ENCODE measurements at places on chromosomes 4 and X. TPM values are rescaled to one million over a fixed set of nuclear protein-coding genes. Genes with fewer than 3 reads are reported as not detected.

DNA sequence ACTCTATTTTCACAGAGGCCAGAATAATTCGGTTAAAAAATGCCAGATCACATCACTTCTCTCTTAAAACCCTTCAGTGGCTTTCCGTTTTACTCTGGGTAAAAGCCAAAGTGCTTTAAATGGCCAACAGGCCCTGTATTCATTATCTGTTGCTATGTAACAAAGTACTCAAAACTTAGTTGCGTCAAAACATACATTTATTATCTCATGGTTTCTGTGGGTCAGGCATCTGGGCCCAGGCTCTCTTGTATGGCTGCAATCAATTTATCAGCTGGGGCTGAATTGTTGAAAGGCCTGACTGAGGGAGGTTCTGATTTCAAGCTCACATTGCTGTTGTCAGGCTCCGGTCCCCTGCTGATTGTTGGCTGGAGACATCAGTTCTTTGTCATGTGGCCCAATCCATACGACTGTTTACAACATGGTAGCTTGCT is 72.7 kb upstream of the H2AZ1 start:
- DNase-seq: peak; percentile 32

DNA sequence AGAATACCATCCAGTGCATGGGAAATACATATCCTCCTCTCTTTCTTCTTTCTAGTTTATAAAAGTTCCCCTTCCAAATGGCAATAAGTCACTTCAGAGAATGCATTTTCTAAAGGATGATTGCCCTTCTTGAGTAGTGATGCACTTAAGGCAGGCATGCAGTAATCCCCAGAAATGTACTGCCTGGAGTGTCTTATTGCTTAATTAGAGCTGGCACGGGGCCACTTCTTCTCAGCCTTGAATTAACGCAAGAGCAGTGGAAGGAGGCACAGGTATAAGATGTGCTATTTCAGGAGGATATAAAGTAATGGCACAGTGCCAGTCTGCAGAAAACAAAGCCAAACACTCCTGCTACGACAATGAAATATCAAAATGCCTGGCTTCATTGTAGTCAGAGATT is 371.4 kb upstream of the FAM241A start:
- DNase-seq: no peak

The EPHA5 gene
- total RNA-seq: not detected

GRCh38 chrX:44244008-44244407 is 99.5 kb downstream of the EFHC2 start:
- DNase-seq: peak; percentile 28

The FRMD7 gene
- total RNA-seq: not detected

DNA sequence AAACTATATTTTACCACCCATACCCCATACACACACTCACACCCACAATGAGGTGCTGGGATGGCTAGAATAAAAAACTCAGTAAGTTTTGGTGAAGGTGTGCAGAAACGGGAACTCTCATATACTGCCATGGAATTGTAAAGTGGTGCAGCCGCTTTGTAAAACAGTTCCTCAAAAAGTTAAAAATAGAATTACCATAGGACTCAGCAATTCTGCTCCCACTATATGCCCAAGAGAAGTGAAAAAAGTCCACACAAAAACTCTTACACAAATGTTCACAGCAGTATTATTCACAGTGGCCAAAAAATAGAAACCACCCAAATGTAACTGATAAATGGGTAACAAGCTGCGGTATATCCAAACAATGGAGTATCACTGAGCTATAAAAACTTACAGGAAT is 6.5 kb downstream of the CENPU start:
- no peak for DNase-seq

The PRKG2 gene
- total RNA-seq: 2.3 TPM

The ZCCHC18 gene
- 5.1 TPM for total RNA-seq

DNA sequence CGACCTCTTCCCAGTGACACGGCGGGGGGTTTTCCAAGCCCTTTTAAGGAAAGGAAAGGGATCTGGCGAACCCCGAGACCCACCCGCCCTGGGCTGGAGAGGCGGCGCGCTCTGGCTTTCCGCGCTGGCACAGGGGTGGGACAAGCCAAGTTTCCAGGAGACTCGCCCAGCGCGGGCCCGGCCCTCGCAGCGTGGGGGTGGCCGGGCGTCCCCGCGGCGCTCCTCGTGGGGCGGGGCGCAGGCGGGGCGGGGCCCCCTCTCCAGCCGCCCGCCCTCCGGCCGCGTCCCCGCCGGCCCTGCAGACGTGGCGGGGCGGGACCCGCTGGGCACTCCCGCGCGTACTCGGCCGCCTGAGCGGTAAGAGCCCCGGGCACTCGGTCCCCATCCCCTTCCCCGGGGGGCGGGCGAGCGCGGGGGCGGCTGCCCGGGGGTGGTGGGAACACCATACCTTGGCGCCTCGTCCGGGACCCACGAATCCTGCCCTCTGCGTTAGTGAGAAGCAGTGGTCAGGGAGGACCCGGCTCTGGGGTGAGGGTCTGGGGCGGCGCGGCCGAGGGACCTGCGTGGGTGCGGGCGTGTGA is at the start of gene FAM114A1:
FAM114A1 (plus strand) TSS at position 329 of the 581 bp plus-strand sequence. CDS start 10,273 bp downstream, outside the sequence.
- DNase-seq: peak; percentile 79

GRCh38 chr4:10074767-10075105 is 41.9 kb downstream of the WDR1 start:
- DNase-seq: peak; percentile 31

The PDE5A gene
- 32.4 TPM for total RNA-seq

- DNase-seq: no peak
These were observed 169.1 kb downstream of the GUCY2F start for GRCh38 chrX:109312757-109313156.

DNA sequence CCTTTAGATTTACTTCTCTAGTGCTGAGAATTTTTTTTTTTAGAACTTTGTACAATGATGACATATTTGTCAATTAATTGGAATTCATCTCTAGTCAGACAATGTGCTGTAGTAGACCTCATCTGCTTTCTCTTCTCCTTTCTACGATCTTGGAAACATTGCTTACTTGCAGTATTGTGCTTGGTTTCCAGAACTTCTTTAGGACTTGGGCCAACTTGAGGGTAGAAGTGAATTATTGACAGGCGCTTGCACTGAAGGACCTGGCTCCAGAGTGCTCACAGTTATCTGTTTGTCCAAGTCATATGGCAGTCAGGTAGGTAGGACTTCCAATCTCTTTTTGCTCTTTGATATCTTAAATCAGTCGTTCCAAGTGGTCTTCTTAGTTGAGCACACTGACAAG is 39.6 kb downstream of the FNIP2 start:
- no peak for DNase-seq

GRCh38 chr4:98664959-98665358 is 6.5 kb upstream of the TSPAN5 start:
- peak; percentile 42 for DNase-seq

DNA sequence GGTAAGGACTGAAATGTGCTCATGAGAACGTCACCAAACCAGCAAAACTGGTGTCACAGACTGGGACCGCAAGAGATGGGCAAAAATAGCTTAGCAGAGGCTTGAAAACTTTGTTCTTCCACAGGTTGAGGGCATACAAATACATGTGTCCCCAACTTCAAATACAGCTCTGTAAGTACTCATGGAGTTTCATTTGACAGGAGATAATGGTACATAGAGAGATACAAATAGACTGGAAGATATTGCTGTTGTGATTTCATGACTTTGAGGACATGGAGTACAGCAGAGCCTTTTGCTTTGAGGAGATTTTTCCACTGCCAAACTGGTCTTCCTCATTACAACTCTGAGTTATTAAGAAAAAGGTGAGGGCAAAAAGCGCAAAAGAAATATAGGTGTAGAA is 70.7 kb downstream of the STX18 start:
- DNase-seq: no peak

GRCh38 chr4:6424425-6424824 is 48.0 kb downstream of the PPP2R2C start:
- DNase-seq: no peak

DNA sequence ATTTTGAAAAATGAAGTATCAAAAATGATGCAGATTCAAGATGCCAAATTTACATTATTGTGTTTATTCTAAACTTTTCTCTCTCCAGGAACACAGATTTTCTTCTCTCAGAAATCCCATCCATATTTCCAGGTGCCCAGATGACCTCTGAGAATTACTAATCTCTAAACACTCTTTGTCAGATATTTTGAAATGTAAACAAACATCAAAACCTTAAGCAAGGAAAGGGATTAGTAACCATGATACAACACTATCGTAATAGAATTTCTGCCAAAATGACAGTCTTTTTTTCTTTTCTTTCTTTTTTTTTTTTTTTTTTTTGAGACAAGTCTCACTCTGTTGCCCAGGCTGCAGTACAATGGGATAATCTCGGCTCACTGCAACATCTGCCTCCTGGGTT is 76.7 kb downstream of the PDS5A start:
- no peak for DNase-seq

GRCh38 chr4:176276710-176277109 is 7.7 kb upstream of the ASB5 start:
- DNase-seq: no peak

DNA sequence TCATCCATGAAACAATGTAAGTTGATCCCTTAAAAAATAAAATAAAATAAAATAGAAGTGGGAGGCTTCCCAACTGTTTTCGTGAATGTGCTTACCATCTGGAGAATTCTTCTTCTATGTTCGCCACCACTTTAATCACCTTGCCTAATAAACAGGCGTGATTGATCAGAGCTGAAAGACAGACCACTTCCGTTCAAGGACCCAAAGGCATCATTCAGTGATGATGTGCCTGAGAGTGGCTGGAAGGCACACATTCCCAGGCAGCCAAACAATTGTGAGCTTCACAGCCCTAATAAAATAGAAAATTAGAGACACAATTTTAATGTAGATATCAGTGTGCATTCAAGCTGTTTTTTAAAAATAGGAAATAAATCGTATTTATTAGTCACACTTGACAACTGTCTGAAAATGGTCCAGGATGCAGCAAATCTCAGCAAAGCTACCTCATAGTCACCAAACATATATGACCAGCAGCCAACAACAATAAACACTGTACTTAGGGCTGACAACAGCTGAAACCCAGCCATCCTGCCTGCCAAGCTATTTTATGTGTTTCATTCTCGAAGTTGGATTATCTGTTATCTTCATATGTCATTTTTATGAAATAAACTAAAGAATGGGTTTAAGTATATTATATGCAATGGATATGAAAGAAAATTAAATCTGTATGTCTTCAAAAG is 163.2 kb upstream of the FAM9B start:
- no peak for DNase-seq

GRCh38 chr4:79294064-79294463 is 31.8 kb downstream of the NAA11 start:
- no peak for DNase-seq

The BEND4 gene
- 9.6 TPM for total RNA-seq

The AMOT gene
- total RNA-seq: 7.5 TPM

GRCh38 chrX:9635368-9635767 is 130.3 kb downstream of the GPR143 start:
- no peak for DNase-seq

The SLC16A2 gene
- 12.6 TPM for total RNA-seq

DNA sequence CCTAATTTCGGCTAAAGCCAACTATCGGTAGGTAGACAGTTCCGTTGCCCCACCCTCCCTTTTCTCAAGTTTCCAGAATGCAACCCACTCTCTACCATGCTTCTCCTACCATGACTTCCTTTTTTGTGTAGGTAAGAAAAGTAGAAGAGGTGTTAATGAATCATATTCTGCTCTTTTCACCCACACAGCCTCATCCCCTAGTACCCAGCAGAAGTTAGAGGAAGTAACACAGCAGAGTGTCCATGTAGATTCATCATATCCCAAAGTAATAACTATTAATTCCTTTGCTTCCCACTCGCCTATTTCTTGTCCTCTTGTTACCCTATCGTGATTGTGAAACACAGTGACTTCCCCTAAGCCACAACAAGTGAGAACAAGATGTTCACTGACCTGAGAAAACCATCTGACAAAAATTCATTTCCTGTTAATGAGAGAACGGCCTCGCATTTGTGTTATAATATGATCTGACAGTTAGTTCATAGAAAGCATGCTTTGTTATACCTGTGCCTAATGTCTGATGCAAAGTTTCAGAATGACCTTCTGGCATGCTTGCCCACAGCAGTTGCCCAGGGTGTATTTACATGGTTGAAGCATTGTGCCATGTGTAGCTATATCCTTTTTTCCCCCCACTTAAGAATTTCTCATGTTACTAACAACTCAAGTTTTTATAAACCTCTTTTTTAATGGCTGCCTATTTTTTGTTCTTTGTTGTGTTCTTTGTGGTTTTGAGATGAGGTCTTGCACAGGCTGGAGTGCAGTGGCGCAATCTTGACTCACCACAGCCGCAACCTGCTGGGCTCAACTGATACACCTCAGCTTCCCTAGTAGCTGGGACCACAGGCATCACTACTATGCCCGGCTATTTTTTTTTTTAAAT is 185.6 kb downstream of the RAP1GDS1 start:
- no peak for DNase-seq

DNA sequence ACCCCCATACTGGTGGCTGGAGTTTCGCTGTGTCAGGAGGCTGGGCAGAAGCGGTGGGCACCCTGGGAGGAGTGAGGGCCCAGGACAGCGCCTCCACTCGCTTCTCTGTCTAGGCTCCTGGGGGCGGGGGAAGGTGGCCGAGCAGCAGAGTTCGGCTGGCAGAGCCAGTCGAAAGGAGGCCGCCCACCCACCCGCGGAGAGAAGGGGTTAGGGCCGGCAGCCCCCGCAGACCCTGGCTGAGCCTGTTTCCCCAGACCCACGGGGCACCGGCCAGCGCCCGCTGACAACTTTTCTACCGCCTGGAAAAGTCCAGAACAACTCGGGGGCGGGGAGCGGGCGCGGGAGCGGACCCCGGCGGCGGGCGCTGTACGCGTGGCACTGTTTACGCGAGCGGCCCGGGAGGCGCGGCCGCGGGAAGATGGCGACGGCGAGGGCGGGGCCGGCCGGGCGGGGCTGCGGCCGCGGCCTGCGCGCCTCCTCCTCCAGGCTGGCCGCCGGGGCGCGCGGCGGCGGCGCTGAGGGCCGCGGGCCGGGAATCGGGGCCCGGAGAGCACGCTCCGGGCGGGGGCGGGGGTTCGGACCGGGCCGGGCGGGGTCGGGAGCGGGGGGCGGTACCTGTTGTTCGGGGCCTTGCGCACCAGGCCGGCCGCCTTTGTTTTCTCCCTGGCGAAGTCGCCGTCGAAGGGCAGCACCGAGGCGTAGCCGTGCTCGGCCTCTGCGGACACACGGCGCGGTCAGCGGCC is 628 bp downstream of the MXD4 start:
- DNase-seq: peak; percentile 74

The CSAG1 gene
- total RNA-seq: not detected

DNA sequence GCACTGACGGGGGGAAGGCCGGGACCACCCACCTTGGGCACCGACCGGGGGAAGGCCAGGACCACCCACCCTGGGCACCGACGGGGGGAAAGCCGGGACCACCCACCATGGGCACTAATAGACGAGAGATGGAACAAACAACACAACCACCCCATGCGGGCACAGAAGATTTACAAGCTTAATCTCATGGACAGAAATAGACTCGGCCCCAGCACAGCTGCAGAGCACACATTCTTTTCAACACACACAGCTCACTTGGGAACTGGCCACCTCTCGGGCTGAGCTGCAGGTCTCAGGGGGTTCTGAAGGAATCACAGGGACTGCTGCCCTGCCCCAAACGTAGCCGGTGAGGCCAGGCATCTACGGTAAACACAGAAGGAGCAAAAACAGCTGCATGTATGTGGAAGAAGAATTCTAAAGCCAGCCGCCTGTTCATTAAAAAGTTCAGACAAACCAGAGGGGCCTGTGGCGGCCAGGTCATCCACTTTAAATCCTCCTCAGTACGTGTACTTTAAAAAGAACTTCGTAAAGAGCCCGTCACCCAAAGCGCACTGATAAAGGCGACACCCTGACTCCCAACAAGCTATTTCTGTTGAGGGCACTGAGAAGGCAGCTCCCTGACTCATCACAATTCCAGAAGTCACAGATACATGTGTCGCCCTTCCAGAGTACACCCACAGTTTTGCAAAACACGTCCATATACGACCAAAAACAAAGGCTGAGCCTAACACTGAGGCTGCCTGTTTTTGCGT is 17.7 kb downstream of the PPP2R3B start:
- DNase-seq: peak; percentile 72
